CD4-positive, alpha-beta memory T cell (primary cell): ENCODE measurements at places on chromosomes 11 and 22. TPM values are rescaled to one million over a fixed set of nuclear protein-coding genes. Genes with fewer than 3 reads are reported as not detected.

Gene ZNF74
- polyA plus RNA-seq: 10.1 TPM

Gene INSC
- not detected for polyA plus RNA-seq

Gene CARNS1
- 0.81 TPM for polyA plus RNA-seq

Gene OR52E4
- polyA plus RNA-seq: not detected

Gene CSNK2A3
- polyA plus RNA-seq: 1.0 TPM

Gene MIOX
- polyA plus RNA-seq: not detected
